Stimulated activated CD8-positive, alpha-beta memory T cell treated with anti-CD3 and anti-CD28 coated beads, Interleukin-15, amount 100 ng/mL, for 4 hours (primary cell): ENCODE measurements at places on chromosomes 3 and 15.

- DNase-seq: no peak
Observed at GRCh38 chr3:41598402-41599126, 363.3 kb downstream of the ULK4 start.

- no peak for DNase-seq
Observed at GRCh38 chr3:190345878-190346277, 23.6 kb upstream of the CLDN1 start.

- no peak for DNase-seq
Observed at GRCh38 chr3:113111011-113111707, 100.2 kb upstream of the BOC start.

GRCh38 chr3:129773691-129774663, 119.5 kb downstream of the TMCC1 start:
- no peak for DNase-seq

GRCh38 chr3:85626662-85627061, 667.9 kb downstream of the CADM2 start:
- DNase-seq: no peak

- DNase-seq: no peak
Observed at GRCh38 chr3:63706321-63707085, 54.0 kb downstream of the SNTN start.

GRCh38 chr3:52800079-52800478, 5.5 kb downstream of the ITIH3 start:
- no peak for DNase-seq

DNA sequence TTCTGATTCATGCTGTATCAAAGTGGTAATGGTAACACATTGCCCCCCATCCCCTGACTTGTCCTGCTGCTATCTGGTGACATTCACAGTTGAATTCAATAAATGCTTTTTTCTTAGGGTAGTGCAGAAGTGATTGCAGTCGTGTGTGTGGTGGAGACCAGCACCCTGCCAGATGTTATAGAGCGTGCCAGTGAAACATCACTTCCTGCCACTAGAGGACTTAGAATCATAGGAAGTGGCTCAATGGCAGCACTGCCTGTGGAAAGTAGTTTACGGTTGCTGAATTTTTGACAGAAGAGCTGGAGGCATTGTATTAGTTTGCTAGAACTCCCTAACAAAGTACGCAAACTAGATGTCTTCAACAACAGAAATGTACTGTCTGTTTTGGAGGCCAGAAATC, 37.4 kb upstream of the P2RY12 start:
- DNase-seq: no peak

GRCh38 chr3:52047295-52047960, 8.9 kb downstream of the DUSP7 start:
- DNase-seq: no peak

GRCh38 chr15:51775967-51776816, 24.8 kb downstream of the TMOD2 start:
- DNase-seq: peak; percentile 7

GRCh38 chr3:113232342-113232741, 21.0 kb downstream of the BOC start:
- no peak for DNase-seq

- DNase-seq: no peak
Observed at GRCh38 chr15:76932135-76932966, 802 bp downstream of the RCN2 start.

DNA sequence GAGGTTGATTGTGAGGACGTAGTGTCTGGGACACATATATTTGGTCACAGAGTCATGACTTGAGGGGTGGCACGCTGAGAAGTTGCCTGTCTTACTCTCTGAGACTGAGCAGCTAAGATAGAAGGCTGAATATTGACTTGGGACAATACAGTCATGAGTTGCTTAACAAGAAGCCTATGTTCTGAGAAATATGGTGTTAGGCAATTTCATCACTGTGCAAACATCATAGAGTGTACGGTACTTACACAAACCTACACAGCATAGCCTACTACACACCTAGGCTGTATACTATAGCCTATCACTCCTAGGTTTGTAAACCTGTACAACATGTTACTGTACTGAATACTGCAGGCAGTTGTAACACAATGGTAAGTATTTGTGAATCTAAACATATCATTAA, 30.3 kb upstream of the SPESP1 start:
- DNase-seq: no peak

- no peak for DNase-seq
Observed at GRCh38 chr3:197331131-197331530, 32.7 kb upstream of the DLG1 start.

GRCh38 chr15:68352401-68353062, 75.0 kb downstream of the FEM1B start:
- DNase-seq: peak; percentile 5

- DNase-seq: no peak
Observed at GRCh38 chr3:153169793-153170383, 7.9 kb downstream of the RAP2B start.
